ENCODE measurements at places on chromosomes 11 and 22. TPM values are rescaled to one million over a fixed set of nuclear protein-coding genes. Genes with fewer than 3 reads are reported as not detected.

DNA sequence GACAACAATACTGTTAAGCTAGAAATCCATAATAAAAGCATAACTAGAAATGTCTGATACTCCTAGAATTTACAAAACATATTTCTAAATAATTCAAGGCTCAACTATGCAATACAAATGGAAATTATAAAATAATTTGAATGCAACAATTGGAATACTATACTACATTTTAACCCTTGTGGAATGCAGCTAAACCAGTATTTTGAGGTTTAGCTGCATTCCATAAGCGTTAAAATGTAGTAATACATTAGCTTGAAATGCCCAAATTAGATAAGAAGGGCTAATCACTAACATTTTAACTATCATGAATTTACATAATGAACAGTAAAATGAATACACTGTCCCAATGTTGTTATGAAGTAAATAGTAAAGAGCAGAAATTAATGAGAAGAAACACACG is 617.2 kb upstream of the CHORDC1 start:
- DNase-seq = no peak

GRCh38 chr22:19090183-19090582 is 32.0 kb downstream of the DGCR2 start:
- no peak for DNase-seq

E2F8 gene
- polyA plus RNA-seq = 8.5 TPM

DNA sequence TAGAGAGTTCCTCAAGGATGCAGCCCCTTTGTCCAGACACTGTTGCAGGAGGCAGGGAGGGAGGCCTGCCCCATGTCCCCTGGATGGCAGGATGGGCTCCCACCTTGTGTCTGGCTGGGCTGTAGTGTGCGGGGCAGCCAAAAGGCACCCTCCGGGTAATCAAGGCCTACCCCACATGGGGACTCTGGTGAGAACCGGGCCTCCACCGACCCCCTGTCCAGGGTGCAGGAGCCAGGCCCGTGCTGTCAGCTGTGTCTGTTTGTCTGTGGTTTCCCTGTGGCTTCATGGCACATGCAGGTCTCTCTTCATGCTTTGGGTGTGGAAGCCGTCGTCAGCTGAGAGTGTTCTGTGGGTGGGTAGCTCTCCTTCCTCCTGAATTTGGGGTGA is 1240.9 kb downstream of the BRD1 start:
- no peak for DNase-seq

SPON1 gene
- 79.0 TPM for polyA plus RNA-seq

DNA sequence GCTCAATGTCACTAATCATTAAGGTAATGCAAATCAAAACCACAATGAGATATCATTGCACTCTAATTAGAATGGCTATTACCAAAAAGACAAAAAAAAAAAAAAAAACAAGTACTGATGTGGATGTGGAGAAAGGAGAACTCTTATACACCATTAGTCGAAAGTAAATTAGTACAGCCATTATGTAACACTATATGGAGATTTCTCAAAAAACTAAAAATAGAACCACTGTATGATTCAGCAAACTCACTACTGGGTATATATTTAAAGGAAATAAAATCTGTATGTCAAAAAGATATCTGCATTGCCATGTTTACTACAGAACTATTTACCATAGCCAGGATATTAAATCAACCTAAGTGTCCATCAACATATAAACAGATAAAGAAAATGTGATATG is 265.4 kb upstream of the ARHGAP20 start:
- no peak for DNase-seq

DNA sequence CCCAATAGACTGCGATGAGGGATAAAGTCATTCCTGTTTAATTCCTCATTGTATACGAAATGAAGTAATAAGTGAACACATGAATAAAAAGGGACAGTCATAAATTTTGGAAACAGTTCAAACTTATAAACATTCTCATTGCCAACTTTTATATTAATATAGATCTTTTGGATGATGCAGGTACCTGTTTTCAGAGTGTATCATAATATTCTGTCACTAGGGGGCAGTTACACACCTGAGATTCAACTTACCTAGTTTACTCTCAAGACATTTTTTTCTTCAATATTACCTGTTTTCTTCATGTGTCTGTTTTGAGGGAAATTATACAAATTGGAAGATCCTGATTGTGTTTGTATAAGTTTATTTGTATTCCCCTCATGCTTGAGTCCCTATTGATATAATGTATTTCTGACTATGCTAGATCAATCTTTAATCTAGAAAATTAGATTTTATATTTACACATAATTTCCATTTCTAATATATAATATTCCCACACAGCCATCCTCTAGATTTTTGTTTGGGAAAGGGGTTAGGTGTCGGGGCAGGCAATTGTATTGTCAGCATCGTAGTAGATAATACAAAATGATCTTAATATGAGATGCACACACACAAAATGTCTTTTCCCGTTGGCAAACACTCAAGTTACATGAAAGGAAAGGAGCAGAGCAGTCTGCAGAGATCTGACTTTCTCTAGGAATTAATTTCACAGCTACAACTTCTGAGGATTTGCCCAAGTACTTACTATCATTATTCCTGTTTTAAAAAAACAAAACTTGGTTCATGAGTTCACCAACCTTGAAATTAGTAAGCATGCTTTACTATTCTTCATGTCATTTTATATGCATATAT is 18.4 kb downstream of the FDX1 start:
- DNase-seq = no peak

SYT13 gene
- 12.8 TPM for polyA plus RNA-seq

DNA sequence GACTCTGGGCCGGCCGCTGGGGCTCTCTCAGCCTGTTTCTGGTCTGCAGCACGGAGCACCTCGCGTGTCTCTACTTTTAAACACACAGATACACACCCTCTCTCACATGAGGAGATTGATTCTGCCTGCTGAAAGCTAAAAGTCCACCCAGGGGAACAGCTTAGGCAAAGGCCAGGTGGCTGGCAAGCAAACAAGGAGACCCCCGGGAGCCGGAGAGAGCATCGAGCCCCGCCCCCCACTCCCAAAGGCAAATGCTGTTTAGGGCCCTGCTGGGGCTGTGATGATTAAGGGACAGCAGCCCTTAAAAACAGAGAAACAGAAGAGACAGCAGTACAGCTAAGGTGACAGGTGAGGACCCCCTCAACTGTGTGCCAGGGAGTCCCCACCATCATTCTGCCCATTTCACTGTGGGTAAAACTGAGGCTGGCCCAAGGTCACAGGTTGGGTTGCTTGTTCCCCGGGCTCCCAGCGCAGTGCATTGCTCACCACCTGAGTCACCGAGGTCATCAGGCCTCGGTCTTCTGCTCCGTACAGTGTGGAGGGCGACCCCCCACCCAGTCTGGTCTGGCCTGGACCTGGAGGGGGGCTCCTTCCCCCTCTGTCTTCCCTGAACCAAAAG is 6.8 kb downstream of the CABP7 start:
- no peak for DNase-seq

DNA sequence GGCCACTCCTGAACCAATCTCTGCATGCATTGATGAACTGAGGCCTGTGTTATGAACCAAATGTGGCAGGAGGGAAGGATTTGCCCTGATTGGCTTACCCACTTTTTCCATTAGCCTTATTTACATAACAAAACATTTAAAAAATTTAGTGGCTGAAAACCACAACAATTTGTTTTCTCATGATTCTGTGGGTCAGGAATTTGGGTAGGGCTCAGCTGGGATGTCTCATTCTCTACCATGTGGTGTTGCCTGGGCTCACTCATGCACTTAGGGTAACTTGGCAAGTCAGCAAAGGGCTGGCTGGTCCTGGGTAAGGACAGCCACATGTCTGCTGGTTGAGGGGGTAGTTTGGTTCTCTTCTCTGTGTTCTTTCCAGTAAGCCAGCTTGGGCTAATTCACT is 35.1 kb upstream of the CYP2R1 start:
- no peak for DNase-seq

- DNase-seq = no peak
These were observed 102.7 kb downstream of the FAR1 start for GRCh38 chr11:13771151-13771550.

MS4A10 gene
- 0.13 TPM for polyA plus RNA-seq

DNA sequence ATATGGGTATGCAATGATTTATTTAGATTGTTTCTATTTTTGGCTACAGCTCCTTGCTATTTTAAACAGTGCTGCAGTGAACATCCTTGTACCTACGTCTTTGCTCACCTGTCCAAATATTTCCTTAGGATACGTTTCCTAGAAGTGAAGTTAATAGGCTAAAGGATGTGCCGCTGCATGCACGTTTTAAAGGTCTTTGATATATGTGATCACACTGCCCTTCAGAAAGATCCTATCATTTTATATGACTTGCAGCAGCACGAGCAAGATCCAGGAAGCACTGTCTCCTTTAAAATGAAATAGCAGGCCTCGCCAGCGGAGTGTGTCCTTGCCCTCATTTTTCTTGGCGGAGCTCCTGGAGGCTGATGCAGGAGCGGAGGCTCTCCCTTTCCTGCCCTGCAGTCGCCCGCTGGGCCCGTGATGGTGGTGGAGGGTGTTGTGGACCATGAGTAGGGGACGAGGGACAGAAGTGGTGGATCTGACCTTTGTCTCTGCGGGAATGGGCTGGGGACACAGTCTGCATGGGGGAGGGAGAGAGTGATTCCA is 19.4 kb downstream of the RPS6KA4 start:
- DNase-seq = no peak

- DNase-seq = no peak
These were observed 2.8 kb downstream of the MFRP start for GRCh38 chr11:119343726-119344125.

GRCh38 chr11:86954269-86955110 is 705 bp downstream of the FZD4 start:
- DNase-seq = no peak

- DNase-seq = no peak
These were observed 14.5 kb downstream of the PCSK7 start for GRCh38 chr11:117217141-117218084.

GRCh38 chr11:82536706-82537105 is 197.0 kb downstream of the FAM181B start:
- no peak for DNase-seq

All from left renal pelvis (tissue), 4 donors.